NCI-H524 treated with DMSO at 0.1 percent for 48 hours (cell line): ENCODE measurements at places on chromosomes 12 and 14.

DNA sequence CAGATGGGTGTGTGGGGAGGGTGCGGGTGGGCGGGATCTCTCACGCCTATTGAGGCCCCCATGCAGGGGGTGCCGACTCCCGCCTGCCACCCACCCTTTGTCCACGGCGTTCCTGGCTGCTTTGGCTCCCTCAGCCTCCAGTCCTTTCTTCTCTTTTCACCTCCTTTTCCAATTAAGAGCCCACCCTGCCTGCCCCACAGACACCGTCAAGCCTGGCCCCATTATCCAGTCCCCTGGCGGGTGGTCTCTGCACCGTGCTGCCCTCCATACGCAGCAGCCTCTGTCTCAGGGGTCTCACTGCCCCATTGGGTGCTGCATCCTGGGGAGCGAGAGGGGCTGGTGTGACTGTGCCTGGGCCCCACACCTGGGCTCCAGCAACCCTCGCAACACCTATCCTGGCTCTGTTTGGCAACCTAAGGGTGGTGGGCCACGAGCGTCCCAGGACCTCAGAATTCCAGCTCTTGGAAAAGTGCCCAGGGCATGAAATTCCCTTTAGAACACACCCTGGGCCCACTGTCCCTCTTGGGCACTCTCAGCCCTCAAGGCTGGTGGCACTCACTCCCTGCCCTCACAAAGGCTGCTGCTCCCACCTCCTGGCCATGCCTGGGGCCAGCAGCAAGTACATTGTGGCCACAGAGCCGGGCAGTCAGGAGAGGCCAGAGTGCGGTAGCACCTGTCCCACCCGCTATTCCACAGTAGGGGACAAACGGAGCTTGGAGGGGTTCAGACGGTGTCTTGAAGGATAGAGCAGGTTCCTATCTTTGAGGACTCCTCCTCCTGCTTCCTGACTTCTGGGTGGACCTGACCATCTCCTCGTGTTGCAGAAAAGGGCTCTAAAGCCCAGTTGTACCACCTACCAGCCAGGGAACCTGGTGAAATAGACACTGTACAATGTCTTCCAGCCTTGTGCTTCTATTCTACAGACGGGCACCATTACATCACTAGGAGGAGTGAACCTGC lies 114.1 kb downstream of the KIF26A start:
- DNase-seq: no peak

- DNase-seq: no peak
Observed at GRCh38 chr14:96502621-96503305, 581 bp downstream of the PAPOLA start.

DNA sequence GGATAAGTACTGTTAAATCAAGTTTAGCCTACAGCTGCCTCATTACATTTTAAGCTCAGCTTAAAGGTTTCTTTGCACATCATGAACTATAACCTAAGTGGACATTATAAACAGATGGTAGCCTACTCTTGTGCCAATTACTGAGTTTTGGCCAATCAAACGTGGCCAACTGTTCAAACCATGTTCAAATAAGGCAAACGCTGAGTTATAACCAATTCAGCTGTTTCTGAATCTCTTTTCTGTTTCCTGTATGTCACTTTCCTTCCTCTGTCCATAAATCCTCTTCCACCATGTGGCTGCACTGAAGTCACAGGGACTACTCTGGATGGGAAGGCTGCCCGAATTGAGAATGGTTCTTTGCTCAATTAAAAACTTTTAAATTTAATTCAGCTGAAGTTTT lies 98.4 kb downstream of the BCAT1 start:
- peak; percentile 72 for DNase-seq

GRCh38 chr12:3041558-3042164 lies 35.5 kb upstream of the TSPAN9 start:
- no peak for DNase-seq

DNA sequence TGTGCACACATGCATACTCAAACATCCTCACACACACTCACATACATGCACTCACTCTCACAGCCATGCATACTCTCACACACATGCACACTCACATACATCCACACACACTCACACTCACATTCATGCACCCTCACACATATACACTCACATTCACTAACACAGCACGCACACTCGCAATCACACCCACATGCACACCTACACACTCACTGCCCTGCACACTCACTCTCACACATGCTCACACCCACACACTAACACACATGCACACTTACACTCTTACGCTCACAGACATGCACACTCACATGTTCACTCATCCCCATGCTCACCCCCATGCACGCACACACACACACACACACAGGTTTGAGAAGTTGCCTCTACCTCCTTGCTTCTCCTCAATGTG lies 63.2 kb upstream of the SFSWAP start:
- DNase-seq: no peak

DNA sequence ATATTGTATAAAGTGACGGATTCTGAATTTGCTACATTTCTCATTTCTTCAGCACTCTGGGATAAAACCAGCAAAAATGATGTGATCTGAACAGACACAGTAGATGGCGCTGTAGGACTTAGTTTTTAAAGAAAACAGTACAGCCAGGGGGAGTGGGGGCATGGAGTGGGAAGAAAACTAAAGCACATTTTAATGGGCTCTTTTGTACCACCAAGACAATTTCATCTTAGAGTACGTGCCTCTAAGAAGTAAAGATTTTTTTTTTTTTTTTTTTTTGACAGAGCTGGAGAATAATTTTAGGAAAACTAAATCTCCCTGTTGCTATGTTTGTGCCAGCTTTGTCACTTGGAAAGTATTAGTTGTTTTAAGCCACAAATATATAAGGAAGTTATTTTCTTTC lies 124.4 kb downstream of the RAD51B start:
- DNase-seq: peak; percentile 62

GRCh38 chr12:57127101-57127725 lies 1.1 kb upstream of the LRP1 start:
- DNase-seq: peak; percentile 4

GRCh38 chr12:30782316-30783173 lies 27.8 kb upstream of the CAPRIN2 start:
- DNase-seq: no peak

GRCh38 chr12:26346736-26347135 lies 151.4 kb downstream of the SSPN start:
- no peak for DNase-seq

GRCh38 chr12:51082561-51083125 lies 753 bp downstream of the CSRNP2 start:
- DNase-seq: no peak

- no peak for DNase-seq
Observed at GRCh38 chr14:20794644-20795369, 7.8 kb downstream of the RNASE1 start.

GRCh38 chr12:25495331-25496097 lies 57.6 kb downstream of the LMNTD1 start:
- DNase-seq: no peak

DNA sequence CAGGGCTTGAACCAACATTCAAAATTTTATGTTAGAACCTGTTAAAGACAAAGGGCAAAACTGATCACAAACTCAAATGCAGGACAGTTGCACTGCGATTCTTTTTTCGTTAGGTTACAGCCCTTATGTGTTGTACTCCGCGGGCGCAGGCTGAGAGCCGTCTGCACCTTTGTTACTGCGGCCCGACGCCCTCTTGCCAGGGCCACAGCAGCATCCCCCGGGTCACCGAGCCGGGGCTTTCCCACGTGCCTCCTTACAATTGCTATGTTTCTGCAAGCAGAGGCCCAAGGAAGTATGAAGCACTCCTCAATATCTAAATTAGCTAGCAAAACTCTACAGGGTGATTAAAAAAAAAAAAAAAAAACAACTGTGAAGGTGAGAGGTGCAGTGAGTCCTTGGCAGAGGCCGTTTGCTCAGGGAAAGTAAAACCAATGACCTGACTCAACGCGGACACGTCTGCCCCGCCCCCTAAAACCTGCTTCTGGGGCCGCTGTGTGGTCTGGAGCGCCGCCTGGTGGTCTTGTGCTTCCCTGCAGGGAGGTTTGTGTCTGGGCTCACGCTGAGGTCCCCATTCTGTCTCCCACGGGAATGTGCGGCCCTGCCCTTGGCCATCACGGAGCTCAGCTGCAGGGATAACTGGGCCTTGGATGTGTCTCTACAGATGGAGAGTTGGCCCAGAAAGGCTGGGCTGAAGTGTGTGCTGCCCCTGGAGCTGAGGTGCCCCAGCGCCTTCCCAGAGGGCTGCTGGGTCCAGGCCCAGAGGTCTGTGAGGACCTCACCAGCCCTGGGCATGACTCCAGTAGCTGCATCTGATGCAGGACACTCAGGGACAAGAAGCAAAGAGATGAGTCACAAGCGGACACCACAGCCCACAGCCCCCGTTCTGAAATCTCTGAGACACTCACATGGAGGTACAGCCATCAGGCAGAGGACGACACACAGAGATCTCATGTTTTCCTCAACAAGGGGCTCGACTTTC lies 418.5 kb downstream of the TMEM121 start:
- DNase-seq: no peak

DNA sequence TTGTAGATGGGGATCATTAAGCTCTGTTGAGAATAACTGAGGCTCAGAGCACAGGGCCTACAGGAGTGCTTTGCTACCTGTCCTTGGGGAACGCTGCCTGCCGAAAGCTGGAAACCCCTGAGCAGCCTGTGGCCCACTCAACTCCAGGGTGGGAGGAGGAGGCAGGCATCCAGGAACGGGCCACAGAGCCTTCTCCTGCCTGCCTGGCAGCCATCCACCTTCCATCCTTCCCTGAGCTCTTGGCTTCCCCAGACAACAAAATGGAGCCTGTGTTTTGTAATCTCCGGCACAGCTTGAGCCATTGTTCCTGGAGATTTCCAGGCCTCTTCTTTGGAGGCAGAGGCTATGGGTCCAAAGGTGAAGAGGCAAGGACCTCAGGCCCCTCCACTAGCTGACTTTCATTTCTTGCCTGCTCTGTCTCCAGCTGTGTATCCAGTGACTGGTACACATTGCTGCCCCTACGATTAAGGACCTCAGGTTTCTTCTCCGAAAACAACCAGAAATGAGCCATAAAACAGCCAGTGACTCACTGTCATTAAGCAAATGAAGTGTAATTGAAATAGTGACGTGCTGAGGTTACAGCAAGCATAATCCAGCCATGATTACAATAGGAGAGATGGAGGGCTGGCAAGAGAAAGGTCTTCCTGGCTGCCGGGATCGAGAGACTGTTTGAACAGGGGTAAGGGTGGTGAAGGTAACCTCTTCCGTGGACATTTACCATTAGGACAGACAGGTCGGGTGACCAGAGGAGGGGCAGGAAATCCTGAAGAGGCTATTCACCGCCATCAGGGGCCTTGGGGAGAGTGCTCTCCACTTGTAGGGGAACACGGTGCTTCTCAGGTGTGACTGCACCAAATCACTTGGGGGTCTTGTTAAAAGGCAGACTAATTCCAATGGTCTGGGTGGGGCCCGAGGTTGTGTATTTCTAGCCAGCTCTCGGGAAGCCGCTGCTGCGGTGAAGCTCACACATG lies 56.3 kb upstream of the KCNA5 start:
- no peak for DNase-seq

GRCh38 chr14:92387578-92387977 lies 64.6 kb downstream of the SLC24A4 start:
- DNase-seq: no peak

- no peak for DNase-seq
Observed at GRCh38 chr14:74875941-74876913, at the start of gene PROX2. Gene PROX2, minus strand, starts transcription at chr14:74876145. Its CDS starts 12,311 bp downstream, at chr14:74863834.

DNA sequence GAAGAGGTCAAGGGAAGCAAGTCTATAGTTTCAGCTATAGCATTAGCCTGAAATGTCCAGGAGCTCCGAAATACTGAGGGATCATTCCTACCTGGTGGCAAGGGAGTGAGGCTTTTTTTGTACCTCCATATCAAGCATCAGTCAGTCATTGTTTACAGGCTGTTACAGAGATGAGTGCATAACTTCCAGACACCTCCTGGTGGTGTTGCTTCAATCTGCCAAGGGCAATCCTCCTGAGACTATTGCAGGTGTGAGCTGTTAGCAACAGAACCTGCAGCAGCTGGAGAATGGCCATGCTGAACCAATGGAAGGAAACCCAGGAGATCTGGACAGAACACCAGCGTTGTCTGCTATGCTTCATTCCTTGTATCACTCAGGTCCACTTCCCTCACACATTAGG lies 80.0 kb upstream of the SLC8A3 start:
- DNase-seq: no peak

DNA sequence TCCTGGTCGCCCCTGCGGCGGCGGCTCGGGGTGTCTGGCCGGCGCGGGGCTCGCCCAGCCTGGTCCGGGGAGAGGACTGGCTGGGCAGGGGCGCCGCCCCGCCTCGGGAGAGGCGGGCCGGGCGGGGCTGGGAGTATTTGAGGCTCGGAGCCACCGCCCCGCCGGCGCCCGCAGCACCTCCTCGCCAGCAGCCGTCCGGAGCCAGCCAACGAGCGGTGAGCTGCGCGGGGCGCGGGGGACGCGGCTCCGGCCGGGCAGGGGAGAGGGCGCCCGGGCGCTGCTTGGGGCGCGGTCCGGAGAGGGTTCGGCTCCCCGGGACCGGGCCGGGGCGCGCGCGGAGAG lies at the start of gene LGALS3:
Gene LGALS3 (plus strand): TSS at position 167 of the 342 bp plus-strand sequence. CDS start 8,122 bp downstream, outside the sequence.
- no peak for DNase-seq

- peak; percentile 57 for DNase-seq
Observed at GRCh38 chr14:97707603-97708002, 910.4 kb downstream of the VRK1 start.

DNA sequence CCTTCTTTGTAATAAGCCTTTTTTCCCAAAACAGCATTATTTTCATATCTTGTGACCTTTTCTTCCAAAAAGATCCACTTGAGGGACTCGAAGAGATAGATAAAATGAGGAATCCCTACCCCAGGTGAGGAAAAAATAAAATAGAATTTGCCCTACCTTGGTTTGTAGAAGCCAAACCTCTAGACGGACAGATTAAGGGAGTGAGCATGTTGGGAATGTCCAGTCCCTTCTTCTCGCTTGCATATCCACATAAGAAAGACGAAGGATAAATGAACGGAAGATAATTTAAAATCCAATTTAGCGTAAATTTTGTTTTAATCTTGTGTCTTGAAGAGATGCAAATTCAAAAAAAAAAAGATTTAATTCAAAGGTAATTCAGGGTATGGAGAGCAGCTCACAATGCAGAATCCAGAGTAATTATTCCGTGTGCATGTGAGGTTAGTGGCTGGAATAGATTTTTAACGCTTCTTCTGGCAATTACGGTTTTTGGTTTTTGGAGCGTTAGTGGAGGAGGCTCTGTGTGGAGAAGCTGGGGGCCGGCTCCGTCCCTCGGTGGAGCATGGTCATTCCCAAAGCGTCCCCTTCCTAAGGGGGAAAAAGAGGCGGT lies 1.5 kb downstream of the GRIN2B start:
- DNase-seq: no peak

DNA sequence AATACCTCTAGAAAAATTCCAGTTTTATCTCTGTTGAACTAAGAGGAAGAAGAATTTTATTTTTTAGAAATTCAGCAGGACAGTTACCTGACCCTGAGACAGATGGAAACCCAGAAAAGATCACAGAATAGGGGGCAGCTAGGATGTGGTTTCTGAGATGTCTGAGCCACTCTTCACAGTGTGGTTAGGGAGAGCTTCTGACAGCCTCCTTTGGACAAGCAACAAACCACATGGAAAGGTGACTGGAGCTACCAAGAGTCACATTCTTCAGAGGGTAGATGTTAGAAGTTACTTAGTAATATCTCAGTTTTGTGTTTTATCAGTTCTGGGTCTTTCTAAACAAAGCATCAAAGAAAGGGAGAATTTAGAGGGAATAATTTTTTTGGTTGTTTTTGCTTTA lies 117.3 kb upstream of the NAP1L1 start:
- no peak for DNase-seq

GRCh38 chr14:103733651-103734050 lies 18.0 kb downstream of the ZFYVE21 start:
- DNase-seq: no peak

GRCh38 chr12:129002427-129002826 lies 149.1 kb downstream of the GLT1D1 start:
- no peak for DNase-seq
